ENCODE measurements at places on chromosomes 7 and 10.

- peak; percentile 30 for DNase-seq
Measured at GRCh38 chr10:109996225-109996624, 11.6 kb upstream of the ADD3 start.

- no peak for DNase-seq
Measured at GRCh38 chr7:135326636-135327280, 93.1 kb downstream of the STRA8 start.

- DNase-seq, result no peak
Measured at GRCh38 chr10:2948127-2948854, 119.1 kb upstream of the PFKP start.

DNA sequence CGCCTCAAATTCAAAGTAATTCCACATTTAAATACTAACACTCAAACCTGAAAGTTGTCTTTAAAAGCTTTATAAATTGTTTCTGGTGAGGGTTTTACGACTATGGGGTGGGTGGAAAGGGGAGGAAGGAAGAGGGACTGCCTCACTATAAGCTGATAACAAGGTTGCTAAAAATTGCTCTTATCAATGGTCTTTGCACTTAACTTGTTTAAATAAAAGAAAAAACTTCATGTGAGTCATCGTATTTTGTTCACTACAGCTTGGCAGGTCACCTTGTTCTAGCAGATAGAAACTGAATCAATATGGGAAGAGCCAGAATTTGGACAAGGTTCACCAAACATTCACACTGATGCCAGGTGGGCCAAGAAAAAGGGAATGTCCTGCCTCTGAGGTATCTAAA is 129.2 kb downstream of the TES start:
- DNase-seq, result no peak

- no peak for DNase-seq
Measured at GRCh38 chr10:100715101-100715444, 30.3 kb upstream of the PAX2 start.

- no peak for DNase-seq
Measured at GRCh38 chr7:8094164-8095140, 125.9 kb downstream of the GLCCI1 start.

GRCh38 chr10:36383349-36383748 is 741.3 kb upstream of the FZD8 start:
- no peak for DNase-seq

DNA sequence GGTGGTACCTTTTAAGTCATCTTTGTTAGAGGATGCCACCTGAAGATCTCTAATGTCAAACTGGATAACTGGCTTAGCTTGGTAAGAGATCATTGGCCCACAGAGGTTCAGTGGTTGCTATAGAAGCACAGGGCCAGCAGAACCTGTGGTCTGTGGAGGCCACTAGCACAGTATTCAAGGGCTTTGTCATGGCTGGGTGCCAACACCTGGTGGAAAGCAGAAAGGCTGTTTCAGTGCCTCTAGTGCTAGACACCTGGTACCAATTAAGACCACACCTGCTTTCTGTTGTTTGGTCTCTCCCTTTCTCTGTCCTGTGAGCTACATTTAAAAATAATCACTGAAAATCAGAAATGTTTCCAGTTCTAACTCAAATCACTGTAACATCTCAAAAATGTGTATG is 10.0 kb upstream of the PCGF5 start:
- DNase-seq, result no peak

- no peak for DNase-seq
Measured at GRCh38 chr7:140156460-140157080, 20.2 kb downstream of the KDM7A start.

- no peak for DNase-seq
Measured at GRCh38 chr7:76236224-76236623, 34.5 kb downstream of the SRRM3 start.

- no peak for DNase-seq
Measured at GRCh38 chr7:154946166-154946565, 56.8 kb downstream of the PAXIP1 start.

- no peak for DNase-seq
Measured at GRCh38 chr7:49434846-49435245, 338.6 kb upstream of the VWC2 start.

DNA sequence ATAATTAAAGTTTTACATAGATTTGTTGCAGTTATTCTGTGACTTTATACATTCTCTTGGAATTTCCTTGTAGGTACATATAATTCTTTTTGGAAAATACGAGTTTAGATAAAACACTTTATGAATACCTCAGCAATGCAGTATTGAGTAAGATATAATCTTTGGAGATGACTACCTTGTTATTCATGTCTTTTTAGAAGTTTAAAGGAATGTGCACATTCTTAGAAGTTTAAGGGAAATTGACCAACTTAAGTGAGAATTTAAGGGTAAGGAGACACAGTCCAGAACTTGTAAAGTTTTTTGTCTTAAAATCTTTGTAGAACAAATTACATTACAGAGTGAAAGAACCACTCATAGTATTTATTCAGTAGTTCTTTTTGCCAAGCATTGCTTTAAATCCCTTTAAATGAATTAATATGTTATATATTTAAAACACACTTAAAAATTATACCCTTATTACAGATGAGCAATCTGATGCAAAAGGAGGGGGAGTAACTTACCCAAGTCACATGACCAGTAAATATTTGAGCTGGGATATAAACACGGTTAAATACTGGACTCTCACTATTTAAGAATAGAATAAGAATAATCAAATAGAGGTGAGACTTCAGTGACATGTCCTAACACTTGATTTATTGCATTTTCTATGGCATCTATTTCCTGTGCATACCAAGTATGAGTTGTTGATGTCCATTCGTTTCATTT is 139.5 kb upstream of the FERD3L start:
- DNase-seq, result peak; percentile 58

- no peak for DNase-seq
Measured at GRCh38 chr10:75623310-75624093, 192.1 kb downstream of the LRMDA start.

GRCh38 chr7:138872576-138872975 is 74.6 kb upstream of the ATP6V0A4 start:
- peak; percentile 49 for DNase-seq

- DNase-seq, result no peak
Measured at GRCh38 chr10:132309879-132310591, 2.3 kb upstream of the STK32C start.

DNA sequence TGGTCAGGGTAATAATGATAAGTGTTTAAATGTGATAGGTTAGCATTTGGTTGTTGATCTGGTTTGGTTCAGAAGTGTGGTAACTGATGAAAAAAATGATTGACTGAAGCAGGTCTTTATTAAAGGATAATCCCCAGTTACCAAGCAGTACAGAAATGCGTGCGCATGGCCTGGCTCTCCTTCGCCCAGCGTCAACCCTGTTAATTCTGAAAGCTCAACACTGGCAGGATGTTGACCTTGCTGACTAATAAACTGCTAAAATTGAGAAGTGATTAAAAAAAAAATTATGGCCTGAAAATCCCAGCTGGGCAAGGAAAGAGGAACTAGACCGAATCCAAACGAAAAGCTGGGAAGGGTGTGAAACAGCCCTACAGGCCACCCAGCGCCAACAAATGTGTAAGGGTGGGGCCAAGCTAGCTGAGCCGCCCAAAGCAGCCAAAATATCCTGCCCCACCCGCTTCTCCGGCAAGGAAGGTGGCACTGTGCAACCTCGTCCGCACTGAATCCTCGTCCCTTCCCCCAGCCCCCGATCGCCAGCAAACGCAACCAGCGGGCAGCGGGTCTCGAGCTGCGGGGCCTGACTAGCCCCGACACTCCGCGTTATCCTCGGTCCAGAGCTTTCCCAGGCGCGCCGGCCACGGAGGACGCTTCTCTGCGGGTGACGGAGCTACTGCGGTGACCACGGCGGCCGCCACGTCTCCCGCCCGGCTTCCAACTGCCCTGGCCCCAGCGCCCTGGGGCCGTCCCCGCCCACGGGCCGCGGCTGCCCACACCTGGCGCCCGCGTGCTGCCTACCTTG is 561 bp downstream of the SHTN1 start:
- peak; percentile 40 for DNase-seq

DNA sequence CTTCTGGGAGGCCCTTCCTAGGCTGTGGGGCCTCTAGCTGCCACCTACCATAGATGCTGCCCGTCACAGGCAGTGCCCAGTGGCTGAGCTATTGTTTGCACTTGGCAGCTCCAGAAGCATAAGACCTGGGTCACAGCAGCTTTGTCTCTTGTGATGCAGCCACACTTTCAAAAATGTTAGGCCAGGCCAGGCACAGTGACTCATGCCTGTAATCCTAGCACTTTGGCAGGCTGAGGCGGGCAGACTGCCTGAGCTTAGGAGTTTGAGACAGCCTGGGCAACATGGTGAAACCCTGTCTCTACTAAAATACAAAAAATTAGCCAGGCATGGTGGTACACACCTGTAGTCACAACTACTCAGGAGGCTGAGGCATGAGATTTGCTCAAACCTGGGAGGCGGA is 9.5 kb upstream of the KAZALD1 start:
- peak; percentile 71 for DNase-seq

- DNase-seq, result no peak
Measured at GRCh38 chr7:54823776-54824175, 64.8 kb upstream of the SEC61G start.

DNA sequence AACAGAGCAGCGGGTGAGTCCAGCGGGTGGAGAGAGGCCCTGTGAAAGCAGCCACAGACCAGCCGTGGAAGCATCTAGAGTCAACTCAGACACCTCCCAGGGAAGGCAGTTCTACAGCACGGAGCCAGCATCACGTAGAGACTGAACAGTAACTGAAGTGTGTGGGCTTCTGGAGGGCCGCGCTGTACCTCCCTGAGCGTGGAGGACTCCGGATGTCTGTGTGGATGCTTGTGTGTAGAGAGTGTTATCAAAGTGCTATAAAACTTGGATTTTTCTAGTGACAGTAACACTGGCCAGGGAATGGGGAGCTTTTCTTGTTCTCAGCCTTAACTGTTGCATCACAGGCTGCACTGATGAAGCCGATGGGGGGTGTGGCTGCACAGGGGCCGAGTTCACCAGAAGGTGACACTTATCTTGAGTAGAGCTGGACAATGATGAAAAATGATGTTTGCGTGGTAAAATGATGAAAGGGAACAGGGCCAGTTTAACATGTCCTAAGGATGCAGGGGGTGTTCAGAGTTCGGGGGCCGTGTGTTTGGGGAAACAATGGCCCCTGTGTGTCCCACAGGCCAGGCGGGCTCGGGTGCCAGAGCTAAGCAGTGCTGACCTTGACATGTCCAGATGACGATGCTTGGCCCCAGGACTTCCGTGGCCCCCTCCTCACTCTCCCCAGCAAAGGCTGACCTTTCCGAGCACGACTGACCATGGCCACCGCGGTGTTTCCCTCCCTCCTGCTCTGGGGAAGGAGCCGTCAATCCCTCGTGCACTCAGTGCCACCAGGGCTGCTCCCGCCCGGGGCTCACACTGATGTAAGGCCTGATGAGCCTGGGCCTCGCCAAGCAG is 21.9 kb downstream of the MNX1 start:
- no peak for DNase-seq

GRCh38 chr7:13871008-13871407 is 118.5 kb downstream of the ETV1 start:
- no peak for DNase-seq

- DNase-seq, result no peak
Measured at GRCh38 chr7:111517549-111517951, 44.7 kb downstream of the IMMP2L start.

DNA sequence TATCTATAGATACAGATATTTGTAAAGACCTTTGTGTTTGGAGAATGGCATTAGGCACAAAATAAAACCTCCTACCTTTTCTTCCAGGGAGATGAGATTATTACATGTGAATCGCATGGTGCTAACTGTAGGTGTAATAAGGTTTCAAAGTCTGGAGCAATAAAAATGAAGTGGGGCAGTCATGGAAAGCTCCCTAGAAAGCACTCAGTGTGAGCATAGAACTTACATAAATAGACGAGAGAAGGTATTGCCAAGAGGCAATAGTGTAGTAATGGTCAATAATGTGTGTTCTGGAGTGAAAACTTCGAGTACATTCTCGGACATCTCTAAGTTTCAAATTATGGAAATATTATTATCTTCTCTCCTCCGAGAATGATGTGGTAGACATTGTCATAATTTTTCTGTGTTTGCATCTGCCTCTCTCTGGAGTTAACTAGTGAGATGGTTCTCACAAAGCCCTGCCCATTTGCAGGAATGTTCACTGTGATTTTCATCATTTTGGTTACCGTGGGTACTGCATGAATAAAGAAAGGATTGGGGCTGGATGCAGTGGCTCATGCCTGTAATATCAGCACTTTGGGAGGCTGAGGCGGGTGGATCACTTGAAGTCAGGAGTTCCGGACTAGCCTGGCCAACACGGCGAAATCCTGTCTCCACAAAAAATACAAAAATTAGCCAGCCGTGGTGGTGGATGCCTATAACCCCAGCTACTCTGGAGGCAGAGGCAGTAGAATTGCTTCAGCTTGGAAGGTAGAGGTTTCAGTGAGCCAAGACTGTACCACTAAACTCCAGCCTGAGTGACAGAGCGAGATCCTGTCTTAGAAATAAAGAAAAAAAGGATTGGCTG is 10.6 kb downstream of the VIM start:
- peak; percentile 93 for DNase-seq

GRCh38 chr10:49281461-49281860 is 17.5 kb upstream of the C10orf71 start:
- DNase-seq, result no peak

GRCh38 chr7:94179466-94179865 is 175.3 kb upstream of the BET1 start:
- DNase-seq, result no peak

DNA sequence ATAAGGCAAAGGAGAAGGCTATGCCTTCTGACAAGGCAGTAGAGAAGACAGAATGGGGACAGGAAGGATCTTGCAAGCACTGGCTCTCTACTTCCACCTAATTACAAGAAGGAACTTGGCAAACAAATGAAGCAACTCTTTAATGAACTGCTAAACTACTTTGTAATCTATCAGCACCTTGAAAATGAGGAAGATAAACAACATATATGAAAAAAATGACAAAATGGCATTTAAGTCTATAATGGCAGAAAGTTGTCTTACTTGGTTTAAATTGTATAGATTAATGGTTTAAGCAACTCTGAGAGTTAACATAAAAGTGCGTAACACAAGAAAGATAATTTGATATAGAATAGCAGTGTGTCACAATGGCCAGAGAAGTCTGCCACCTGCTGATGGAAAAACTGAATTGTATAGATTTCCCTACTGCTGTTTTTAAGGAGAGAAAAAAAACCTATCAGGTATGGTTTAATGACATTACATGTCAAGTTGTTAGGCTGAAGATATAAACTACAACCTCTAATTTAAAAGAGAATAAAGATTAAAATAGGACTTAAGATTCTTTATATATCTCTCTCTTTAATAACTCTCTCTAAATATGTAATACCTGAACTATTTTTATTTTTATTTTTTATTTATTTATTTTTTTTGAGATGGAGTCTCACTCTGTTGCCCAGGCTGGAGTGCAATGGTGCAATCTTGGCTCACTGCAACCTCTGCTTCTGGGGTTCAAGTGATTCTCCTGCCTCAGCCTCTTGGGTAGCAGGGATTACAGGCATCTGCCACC is 11.8 kb downstream of the NT5C3A start:
- DNase-seq, result peak; percentile 53
